Cortex of kidney (tissue), 1 donor: ENCODE measurements at places on chromosomes 16 and 17.

DNA sequence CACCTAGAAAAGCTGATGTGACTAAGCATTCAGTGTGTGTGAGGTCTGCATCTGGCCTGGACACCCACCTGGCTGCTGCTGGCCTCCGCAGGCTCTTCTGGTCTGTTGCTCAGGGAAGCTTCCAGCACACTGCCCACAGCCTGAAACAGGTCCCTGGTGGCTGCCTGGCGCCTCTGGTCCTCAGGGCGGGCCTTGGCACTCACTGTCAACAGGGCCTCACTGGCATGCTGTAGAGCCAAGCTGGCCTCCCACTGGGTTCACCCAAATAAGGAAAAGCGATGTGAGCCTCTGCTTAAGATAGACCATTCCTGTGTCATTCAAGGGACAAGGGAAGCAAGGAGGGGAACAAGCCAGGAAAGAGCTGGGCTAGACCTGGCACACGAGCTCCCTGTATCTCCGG is 70.6 kb upstream of the BCO1 start:
- DNase-seq, result no peak

GRCh38 chr17:40071313-40072039 is 8.7 kb downstream of the THRA start:
- DNase-seq, result no peak

GRCh38 chr17:40243761-40244160 is 24.7 kb downstream of the WIPF2 start:
- DNase-seq, result no peak

GRCh38 chr17:1002771-1003555 is 6.0 kb downstream of the TIMM22 start:
- DNase-seq, result no peak

GRCh38 chr17:54968988-54969332 is 395 bp downstream of the STXBP4 start:
- no peak for DNase-seq

- no peak for DNase-seq
These were observed 1504.5 kb downstream of the CDH11 start for GRCh38 chr16:63617047-63617989.
